ENCODE measurements at places on chromosomes 13 and 19.

- no peak for DNase-seq
Observed at GRCh38 chr13:42394711-42395085, 122.7 kb downstream of the AKAP11 start.

DNA sequence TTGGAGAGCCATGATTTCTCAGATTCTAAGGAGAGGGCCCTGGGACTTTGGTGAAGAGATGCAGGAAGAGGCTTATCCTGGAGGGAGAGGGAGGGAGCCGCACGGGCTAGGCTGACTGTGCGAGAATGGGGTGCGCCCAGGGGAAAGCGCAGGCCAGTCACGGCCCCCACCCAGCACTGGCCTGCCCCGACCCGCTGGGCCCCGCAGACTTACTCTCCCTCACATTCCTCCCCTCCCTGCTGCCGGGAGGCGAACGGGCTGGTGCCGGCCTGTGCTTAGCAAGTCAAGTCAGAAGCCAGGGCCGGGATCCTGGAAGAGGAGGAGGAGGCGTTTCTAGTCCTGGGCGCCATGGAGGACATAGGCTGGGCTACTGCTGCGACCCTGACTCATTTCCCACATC is 120.0 kb downstream of the CRYL1 start:
- no peak for DNase-seq

- DNase-seq: no peak
Observed at GRCh38 chr13:37277435-37278144, 172.1 kb upstream of the CSNK1A1L start.

GRCh38 chr19:4976401-4977298 is 7.7 kb downstream of the KDM4B start:
- DNase-seq: no peak

- DNase-seq: no peak
Observed at GRCh38 chr13:91017031-91017668, 330.3 kb upstream of the MIR17HG start.

- no peak for DNase-seq
Observed at GRCh38 chr19:18489627-18490184, 32.2 kb downstream of the ELL start.

GRCh38 chr19:8638078-8638619 is 7.7 kb downstream of the NFILZ start:
- DNase-seq: no peak

- DNase-seq: no peak
Observed at GRCh38 chr13:33434676-33435075, 149.1 kb upstream of the STARD13 start.

DNA sequence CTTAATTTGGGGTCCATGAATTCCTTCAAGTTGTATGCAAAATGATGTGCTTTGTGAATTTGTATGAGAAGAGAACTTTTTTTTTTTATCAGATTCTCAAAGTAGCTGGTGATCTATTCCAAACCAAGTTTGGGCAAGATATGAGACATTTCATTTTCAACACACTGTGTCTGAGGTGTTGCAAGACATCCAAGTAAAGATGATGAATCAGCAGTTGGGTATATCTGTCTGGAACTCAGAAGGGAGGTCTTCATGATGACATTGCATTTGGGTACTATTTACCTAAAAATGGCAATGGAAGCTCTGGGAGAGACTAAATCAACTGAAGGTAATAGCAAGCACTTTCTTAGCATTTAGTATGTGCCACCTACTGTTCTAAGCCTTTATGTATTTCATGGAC is 2.8 kb downstream of the FAM124A start:
- DNase-seq: no peak

DNA sequence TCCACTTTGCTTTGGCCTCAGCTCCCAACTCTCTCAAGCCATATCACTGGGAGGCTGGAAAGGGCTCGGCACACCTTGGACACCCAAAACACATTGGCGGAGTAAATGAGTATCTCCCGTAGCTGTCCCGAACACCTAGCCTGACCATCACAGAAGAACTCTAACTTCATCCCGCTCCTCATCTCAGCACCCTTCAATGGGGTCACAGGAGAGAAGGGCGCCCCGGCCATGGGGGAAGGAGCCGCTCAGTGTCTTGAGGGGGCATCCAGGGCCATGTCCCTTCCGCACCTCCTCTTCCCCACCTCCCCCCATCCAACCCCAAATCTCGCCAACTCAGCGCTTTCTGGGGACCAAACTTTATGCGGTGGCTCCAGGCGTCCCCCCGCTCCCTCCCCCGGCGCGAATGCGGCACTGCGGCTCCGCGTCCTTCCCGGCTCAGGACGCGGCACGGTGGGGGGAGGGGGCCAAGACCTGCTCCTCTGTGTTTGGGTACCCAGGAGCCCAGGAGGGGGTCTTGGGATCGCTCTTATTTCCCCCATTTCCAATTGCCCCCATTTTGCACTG is 3.0 kb downstream of the KCNC3 start:
- DNase-seq: no peak

GRCh38 chr19:48396016-48396823 is 2.8 kb downstream of the GRIN2D start:
- no peak for DNase-seq

- no peak for DNase-seq
Observed at GRCh38 chr13:109157275-109157674, 527.9 kb downstream of the MYO16 start.

- no peak for DNase-seq
Observed at GRCh38 chr13:59445812-59446211, 717.9 kb downstream of the DIAPH3 start.

- peak; percentile 2 for DNase-seq
Observed at GRCh38 chr19:46821512-46822409, 28.9 kb downstream of the AP2S1 start.

- DNase-seq: no peak
Observed at GRCh38 chr13:111302045-111302726, 18.3 kb upstream of the TEX29 start.

- no peak for DNase-seq
Observed at GRCh38 chr13:89930861-89931260, 1416.6 kb upstream of the MIR17HG start.

DNA sequence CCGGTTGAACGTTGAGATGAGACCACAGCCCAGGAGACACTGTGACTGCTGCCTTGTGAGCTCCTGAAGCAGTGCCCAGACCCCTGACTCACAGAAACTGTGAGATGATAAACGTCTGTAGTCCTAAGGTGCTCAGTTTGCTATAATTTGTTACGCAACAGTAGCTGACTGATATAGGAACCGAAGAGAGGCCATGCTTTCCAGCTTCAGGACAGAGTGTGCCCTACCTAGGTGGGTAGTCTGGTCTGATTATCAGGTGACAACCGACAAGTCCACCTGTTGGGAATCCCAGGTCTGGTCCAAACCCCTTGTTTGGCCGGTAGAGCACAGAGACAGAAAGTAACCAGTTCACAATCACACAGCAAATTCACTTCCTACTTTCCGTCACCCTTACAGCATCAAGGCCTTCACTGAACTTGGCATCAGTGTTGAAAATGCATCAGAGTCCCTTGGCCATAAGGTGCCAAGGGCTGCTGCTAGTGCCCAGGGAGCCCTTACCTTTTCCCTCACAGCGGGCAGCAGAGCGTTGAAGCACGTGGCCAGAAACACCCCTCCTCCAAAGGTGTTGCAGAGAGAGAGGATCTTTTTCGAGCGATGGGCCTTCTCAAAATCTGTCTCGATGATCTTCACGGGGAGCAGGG is 3.1 kb downstream of the SLC39A3 start:
- no peak for DNase-seq

GRCh38 chr13:94657167-94657566 is 55.2 kb downstream of the SOX21 start:
- DNase-seq: no peak

DNA sequence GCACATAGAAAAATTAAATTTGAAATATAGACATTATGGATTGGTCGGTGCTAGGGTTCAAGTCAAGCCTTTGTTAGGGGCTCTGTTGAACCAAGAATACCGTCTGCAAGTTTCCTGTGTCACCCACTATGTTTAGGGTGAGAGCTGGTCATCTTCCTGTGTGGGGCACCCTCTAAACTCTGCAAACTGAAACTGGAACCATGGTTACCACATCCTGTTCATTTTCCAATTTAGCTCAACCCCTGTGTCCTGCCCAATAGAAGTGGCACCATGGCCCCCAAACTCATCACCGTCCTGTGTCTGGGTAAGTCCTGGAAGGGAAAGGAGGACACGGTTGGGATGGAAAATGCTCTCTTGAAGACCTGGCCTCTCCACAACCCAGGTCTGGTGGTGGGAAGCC is 29.9 kb downstream of the LAIR2 start:
- no peak for DNase-seq

DNA sequence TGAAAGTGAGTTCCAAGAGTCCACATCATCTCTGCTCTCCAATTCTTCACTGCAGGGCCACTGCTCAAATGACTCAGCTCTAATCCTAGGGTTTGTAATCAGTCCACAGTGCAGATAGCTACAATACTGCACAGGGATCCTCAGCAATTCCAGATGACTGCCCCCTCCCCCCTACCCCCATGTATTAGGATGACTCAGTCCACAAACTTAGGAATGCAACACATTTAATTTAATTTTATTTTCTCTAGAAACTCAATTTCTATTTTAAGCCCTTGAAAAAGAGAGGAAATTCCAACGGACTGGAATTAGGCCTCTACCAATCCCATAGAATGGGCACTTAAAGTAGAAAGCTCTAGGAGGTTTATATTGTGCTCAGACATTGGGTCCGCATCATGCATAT is 173.8 kb upstream of the SOX21 start:
- DNase-seq: no peak

- no peak for DNase-seq
Observed at GRCh38 chr19:33219261-33219815, 6.3 kb downstream of the SLC7A10 start.

DNA sequence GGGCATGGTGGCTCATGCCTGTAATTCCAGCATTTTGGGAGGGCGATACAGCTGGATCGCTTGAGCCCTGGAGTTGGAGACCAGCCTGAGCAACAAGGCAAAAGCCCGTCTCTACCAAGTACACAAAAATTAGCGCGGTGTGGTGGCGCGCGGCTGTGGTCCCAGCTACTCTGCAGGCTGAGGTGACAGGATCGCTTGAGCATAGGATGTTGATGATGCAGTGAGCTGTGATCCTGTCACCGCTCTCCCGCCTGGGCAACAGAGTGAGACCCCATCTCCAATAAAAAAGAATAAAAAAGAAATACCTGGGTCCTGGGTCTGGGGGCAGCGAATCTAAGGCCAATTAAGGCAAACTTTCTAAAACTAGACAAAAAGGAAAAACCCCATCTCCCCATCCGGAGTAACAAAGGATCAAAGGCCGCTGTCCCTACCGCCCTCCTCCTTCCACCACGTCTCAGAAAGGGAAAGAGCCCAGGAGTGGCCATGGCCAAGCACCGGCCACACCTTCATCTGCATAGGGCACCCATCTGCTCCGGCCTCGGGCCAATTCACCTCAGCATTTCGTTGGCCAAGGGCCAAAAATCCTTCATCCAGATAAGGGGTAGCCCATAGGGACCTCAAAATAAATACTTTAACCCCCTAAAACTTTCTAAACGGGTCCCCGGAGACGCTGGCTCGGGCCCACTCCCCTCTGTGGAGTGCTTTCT is 851 bp downstream of the ZNF320 start:
- no peak for DNase-seq

DNA sequence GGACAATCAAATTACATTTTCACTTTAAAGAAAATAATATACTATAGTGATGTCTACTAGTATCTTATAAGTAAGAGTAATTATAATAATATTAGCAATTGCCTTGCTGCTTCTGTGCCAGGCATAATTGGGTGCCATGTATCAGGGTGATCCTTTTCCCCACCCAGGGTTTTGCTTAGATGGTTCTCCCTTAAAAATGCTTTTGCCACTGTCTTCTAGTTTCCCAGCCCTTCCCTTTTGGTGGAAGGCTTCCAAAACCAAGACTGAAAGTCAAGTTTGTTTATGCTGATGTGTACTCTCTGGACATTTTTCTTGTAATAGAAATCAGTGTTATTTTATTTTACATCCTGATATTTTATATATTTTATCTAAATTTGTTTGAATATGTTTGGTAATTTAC is 77.8 kb downstream of the ITGBL1 start:
- DNase-seq: no peak

DNA sequence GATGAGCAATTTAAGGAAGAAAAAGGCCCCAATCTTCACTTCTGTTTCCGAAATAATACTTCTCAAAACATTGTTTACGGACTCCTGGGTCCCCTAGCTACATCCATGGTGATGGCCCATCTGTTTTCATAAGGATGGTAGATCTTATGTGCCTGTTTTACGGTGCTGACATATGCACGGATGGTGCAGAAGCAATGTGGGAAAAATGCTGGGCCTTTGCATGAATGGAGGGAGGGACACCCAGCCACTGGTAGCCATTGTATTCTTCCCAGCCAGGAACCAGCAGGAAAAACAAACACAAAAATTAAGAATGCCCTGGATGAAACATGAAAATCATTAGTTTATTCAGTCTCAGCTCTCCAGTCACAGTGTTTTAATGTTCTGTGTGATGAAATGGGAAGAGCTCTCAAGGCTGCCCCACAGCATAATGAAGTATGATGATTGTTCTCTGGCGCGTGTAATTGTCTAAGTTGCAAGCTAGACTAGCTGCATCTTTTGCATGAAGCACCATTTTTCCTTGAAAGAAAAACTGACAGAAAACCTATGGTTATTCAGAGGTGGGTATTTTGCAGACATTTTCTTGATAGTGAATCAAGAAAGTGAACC is 1201.1 kb upstream of the SLC10A2 start:
- no peak for DNase-seq

GRCh38 chr19:13597640-13598039 is 91.4 kb upstream of the CACNA1A start:
- DNase-seq: peak; percentile 81

- DNase-seq: no peak
Observed at GRCh38 chr19:30696514-30696913, 324.3 kb downstream of the ZNF536 start.

- DNase-seq: no peak
Observed at GRCh38 chr13:30158774-30159445, 148.4 kb downstream of the KATNAL1 start.

DNA sequence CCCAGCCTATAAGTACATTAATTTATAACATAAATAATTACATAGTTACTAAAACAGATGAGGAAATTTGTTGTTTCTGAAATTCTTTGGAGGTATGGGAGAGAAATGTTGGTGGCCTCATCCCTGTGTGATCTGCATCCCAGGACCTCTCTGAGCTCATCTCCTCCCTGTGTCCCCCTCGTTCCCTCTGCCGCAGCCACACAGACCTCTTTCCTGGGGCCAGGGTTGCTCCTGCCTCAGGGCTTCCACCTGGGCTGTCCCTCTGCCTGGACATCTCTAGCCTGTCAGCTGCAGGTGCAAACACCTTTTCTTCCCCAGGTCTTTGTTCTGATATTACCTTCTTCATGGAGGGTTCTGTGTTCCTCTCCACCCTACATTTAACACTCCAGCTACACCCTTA is 3.9 kb downstream of the ZNF766 start:
- no peak for DNase-seq

GRCh38 chr19:38276942-38277517 is 12.7 kb downstream of the SPINT2 start:
- DNase-seq: no peak

GRCh38 chr13:30371649-30372265 is 50.5 kb upstream of the UBE2L5 start:
- peak; percentile 44 for DNase-seq

GRCh38 chr19:13441810-13442512 is 64.3 kb downstream of the CACNA1A start:
- DNase-seq: no peak

- peak; percentile 66 for DNase-seq
Observed at GRCh38 chr13:65555962-65556361, 1674.2 kb downstream of the PCDH9 start.
